ENCODE measurements at places on chromosomes 5 and 9.

DNA sequence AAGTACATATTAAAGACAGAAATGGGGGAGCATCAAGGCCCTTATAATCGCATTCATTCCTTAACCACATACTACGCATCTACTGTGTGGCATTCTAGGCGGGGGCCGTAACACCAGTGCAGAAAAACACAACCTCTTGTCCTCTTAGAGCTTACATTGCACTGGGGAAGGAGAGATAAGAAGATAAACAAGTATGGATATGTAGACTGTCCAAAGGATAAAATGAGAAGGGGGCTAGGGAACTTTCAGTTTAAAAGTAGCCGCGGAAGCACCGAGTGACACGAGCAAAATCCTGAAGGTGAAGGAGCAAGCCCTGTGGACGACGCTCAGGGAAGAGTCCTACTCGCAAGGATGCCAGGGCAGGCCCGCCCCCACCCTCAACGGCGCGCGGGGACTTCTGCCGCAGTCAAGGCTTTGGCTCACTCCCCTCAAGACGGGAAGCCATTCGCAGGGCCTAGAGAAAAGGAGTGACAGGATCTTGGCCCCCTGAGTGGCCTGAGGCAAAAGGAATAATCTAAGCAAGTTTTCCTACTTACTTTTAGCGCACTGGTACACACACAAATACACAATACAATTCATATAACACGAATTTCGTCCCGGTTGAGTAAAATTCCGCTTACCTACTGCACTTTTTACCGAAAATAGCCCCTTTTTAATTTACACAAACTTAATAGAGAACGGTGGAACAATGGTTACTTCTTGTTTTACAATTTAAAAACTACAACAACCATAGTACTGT is 1.3 kb upstream of the NIPBL start:
- DNase-seq: no peak

GRCh38 chr5:145180371-145180770 is 654.8 kb downstream of the PRELID2 start:
- no peak for DNase-seq

GRCh38 chr5:76685704-76686103 is 30.2 kb upstream of the F2R start:
- no peak for DNase-seq

DNA sequence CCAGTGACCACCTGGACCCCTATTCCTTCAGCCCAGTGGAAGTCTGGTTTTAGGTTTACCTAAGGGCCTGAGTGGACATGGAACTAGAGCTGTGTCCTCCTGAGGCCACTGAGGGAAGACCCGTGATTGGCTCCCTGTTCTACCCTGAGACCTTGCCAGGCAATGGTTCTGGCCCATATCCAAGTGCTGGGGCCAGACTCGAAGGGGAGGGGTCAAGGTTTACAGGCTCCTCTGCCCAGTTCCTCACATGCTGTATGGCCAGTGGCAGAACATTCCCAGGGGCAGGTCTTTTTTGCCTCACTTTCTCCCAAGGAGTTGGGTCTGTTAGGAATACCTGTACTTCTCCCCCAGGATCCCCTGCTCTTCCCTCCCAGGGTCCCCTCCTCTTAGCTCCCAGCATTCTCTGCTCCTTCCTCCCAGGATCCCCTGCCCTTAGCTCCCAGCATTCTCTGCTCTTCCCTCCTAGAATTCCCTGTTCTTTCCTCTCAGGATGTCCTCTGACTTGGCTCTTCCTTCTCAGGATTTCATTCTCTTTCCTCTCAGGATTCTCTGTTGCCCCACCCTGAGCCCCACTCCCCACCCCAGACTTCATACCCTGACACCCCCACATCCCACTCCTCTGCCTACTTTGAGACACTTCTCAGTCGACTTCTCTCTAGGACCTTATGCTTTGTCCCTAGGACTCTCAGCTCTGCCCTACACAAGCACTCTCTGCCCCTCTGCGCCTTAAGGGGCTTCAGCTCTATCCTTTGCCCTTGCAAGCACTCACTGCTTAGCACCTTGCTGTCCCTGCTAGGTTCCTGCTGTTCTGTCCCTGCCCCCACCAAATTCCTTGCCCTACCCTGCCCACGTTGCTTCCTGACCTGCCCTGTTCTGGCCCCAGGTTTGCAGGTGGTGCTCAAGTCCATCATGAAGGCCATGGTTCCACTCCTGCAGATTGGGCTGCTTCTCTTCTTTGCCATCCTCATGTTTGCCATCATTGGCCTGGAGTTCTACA is 36.5 kb downstream of the CACNA1B start:
- DNase-seq: no peak

DNA sequence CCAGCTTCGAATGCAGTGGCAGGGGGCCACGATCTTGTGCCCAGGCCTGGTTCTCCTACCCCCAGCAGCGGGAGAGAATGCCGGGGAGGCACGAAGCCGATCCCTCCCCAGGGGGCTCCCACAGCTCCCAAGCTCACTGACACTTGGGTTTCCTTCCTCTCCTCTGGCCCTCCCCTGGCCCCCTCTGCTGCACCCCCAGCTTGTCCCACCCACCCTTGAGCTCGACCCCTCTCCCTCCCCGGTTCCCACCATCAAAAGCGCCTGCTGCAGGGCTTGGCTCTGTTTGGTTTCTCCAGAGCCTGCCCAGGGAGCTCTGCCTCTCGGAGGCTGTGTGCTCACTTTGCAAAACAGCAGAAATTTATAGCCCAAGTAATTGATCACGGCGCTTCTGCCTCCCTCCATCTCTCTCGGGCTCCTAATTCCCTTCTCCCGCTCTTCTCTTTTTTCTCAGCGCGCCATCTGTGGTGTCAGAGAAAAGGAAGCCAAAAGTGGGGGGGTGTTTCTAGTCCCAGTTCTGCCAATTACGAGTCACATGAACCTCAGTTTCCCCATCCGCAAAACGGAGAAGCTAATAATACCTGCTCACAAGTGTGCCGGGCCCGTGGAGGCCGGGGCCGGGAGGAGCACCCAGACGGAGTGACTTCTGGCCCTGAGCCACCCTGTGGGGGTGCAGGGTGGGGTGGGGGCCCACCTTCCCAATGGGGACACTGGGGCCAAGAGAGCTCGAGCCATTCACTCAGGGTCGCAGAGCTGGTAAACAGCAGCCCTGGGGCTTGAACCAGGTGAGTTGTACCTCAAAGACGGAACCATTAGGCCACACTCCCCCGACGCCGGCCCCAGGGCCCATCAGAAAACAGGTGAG is 141.2 kb upstream of the IER5L start:
- DNase-seq: no peak

DNA sequence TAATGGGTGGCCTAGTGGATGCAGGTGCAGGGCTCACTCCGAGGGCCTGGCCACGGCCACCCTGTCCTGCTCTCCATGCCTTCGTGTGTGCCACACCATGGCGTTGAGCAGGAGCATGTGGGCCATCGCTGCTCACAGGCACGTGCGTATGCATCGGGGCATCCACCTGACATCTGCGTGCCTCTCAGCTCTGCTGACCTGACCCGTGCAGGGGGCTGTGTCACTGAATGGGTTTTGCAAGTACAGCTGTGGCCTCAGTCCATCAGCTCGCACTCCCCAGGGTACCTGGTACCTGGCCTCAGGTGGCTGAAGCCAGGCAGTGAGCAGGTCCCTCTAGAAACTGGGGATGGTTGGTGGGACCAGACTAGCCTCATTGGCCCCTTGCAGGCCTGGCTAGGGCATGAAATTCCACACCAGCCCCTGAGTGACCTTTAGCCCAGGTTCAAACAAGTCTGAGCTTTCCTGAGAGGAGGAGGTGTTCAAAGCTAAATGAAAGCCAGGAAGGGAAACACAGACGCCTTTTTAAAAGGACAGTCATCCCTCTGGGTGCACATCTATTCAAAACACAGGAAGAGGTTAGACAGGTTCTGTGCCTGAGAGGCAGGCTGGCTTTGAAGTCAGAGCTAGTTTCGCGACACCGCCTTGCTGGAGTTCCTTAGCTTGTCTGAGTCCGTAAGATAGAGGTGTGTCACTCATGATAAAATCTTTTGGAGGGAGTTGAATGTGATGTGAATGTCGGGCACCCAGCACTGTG is 74.0 kb downstream of the MACROH2A1 start:
- no peak for DNase-seq

GRCh38 chr5:91484662-91485061 is 101.5 kb upstream of the ARRDC3 start:
- DNase-seq: no peak

GRCh38 chr9:3080951-3081350 is 237.1 kb upstream of the PUM3 start:
- no peak for DNase-seq

DNA sequence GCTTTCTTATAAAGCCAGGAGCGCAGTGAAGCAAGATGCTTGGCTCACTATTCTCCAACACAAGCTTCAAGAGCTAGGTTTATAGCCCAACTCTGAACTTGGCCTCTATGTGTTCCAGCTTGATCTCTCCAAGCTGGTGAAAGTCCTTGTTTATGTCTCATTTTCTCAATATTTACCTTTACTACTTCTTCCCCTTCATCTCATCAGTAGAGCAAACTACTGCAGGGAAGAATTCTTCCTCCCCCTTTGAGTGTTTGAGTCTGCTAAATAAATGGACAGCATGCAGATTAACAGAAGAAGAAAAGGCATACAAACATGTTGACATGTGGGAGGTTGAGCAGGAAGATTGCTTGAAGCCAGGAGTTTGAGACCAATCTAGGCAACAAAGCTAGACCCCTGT is 460.7 kb downstream of the ZNF608 start:
- no peak for DNase-seq

- no peak for DNase-seq
Measured at GRCh38 chr9:98923451-98924123, 20.1 kb upstream of the COL15A1 start.

DNA sequence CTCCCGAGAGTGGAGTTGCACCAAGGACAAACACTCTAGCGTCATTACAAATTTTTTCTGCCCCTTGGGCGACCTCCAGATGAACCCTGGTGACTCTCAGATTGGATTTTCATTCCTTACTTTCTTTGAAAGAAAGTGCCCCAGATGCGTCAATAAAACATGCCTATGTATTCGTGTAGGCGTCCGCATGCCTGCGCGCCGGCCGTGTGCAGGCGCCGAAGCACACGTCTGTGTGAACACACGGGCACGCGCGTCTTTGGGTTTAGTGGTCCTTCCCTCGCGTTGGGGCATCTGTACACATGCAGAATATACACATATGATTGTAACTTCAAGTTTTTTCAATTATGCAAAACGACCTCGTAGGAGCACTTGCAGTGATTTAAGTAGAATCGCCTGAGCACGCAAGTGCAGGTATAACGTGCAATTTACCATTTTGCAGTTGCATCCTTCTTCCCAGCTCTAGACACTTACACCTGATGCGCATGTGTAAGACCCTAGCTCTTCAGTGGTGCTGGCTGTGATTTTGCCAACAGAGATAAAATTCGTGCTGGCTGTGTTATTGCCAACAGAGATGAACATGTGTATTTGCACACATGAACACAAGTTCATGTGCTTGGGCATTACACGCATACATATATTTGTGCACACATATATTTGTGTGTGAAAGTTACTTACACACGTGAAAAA is 1.9 kb upstream of the LHX2 start:
- DNase-seq: no peak

- DNase-seq: no peak
Measured at GRCh38 chr9:80555782-80556325, 984.1 kb downstream of the TLE4 start.

GRCh38 chr9:86454701-86455615 is 100.7 kb upstream of the TUT7 start:
- no peak for DNase-seq

DNA sequence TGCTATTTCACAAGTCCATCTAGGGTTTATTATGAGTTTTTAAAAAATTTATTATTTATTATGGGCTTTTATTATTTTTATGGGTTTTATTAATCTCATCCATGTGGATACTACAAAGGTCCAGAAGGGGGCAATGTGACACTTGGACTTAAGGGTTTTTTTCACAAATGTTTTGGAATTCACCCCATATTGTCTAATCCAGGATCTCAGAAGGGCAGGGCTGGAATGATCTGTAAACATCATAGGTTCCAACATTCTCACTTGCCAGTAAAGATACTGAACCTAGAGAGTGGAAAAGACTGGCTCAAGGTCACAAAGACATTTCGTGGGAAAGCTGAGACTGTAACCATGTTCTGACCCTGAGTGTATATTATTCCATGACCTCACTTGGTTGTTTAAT is 35.6 kb downstream of the NIM1K start:
- DNase-seq: no peak

- DNase-seq: no peak
Measured at GRCh38 chr9:95023217-95024003, 294.1 kb downstream of the FANCC start.

DNA sequence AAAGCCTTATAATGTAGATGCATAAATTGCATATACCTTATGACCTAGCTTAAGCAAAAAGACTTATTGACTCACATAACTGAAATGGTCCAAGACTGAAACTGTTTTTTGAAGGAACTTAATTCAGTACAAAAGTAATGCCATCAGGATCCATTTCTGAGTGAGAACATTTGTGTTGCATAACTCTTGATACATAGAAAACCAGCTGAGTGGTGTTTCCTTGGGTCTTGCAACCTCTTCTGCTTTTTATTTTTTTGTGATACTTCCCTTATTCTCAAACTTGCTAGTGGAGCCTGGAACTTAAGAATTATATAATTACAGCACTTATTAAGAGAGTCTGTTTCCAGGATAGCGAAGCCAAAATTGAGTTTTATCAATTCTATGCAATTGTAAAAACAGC is 272.0 kb downstream of the MAN2A1 start:
- DNase-seq: no peak

DNA sequence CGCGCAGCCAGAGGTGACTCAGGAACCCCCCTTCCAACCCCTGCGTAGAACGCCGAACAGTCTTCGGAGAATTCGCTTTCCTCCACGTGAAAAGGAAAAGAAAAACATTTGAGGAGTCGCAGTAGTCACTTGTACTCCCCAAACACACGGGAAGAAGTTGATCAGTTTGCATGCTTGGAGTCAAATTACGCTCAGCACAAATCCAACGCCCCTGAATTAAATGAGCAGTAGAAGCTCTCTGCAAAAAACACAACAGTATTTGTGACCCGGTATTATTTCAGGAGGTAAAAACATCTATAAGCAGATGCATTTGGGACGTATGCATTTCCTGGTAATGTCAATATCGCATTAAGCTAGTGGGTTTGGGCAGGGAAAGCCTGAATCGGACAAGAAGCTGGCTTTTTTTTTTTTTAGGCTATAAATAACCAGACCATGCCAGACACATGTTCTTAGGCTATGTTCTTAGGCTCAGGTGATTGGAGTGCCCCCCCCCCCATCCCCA is 854 bp upstream of the ARL15 start:
- no peak for DNase-seq

GRCh38 chr5:127867022-127867783 is 164.0 kb downstream of the CCDC192 start:
- DNase-seq: no peak

DNA sequence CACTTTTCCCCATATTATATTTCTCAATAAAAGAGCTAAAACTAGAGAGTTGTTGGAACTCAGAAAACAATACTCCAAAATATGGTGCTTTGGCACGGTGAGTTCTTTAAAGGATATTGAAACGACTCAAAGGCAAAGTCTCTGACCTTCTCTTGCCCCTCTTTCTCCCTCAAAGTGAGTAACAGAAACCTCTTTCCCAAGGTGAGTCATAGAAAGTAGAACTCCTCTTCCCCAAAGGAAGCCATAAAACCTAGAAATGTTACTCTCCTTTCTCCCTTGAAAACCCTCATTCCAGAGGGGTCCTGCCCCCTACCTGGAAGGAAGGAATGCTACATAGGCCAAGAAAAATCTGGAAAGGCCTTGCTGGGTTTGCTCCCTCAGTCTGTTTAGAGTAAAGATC is 47.5 kb downstream of the RAPGEF6 start:
- DNase-seq: no peak
